Stimulated activated naive CD8-positive, alpha-beta T cell treated with anti-CD3 and anti-CD28 coated beads, Interleukin-15, amount 100 ng/mL, for 72 hours (primary cell): ENCODE measurements at places on chromosomes 2 and 18.
A peak's percentile ranks its signal among the peaks of the same experiment; 100 is the strongest.

- no peak for DNase-seq
Measured at GRCh38 chr2:160465406-160465805, 28.2 kb downstream of the RBMS1 start.

- no peak for DNase-seq
Measured at GRCh38 chr2:241764275-241765241, 12.1 kb upstream of the GAL3ST2 start.

- no peak for DNase-seq
Measured at GRCh38 chr2:182636699-182637098, 79.4 kb upstream of the DNAJC10 start.

- peak; percentile 38 for DNase-seq
Measured at GRCh38 chr2:68594674-68595492, 48.5 kb upstream of the PROKR1 start.

GRCh38 chr2:149039213-149039724, 770 bp downstream of the LYPD6B start:
- no peak for DNase-seq

DNA sequence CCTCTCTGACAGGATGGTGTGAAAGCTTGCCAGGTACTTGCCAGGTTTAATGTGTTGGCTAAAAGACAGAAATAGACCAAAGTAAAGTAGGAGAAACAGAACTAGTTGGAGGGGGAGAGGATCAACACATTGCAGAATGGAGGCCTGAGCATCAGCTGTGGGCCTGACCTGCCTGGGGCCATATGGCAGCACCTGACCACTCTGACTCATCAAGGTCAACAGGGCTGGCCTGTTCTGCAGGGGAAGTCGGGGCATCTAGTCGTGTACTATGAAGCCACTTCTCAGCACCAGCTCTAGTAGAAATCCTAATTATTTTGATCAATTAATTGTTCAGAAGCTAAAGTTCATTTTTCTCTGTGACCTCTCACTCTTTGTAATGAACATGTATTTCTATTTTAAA, 35.8 kb upstream of the NOSTRIN start:
- DNase-seq, result no peak

DNA sequence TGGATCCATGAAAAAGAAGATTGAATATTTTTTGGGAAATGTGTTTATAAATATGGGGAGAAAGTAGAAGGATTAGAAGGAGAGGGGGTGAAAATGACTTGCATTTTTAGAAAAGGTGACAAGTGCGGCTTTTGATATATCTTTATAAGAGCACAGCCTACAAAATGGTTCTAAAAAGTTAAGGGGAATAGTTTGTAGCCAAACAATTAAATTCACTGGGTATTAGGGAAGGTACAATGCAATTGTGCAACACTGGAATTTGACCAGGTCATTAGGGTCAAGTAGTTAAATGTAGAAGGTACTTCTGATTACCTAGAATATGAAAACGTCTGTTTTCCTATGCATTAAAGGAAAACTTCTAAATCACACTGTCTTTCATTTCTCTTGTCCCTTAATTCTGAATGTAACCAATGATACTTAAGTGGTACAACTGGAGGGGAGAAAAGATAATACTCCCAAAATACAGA, 44.5 kb upstream of the SERTAD2 start:
- DNase-seq, result no peak

DNA sequence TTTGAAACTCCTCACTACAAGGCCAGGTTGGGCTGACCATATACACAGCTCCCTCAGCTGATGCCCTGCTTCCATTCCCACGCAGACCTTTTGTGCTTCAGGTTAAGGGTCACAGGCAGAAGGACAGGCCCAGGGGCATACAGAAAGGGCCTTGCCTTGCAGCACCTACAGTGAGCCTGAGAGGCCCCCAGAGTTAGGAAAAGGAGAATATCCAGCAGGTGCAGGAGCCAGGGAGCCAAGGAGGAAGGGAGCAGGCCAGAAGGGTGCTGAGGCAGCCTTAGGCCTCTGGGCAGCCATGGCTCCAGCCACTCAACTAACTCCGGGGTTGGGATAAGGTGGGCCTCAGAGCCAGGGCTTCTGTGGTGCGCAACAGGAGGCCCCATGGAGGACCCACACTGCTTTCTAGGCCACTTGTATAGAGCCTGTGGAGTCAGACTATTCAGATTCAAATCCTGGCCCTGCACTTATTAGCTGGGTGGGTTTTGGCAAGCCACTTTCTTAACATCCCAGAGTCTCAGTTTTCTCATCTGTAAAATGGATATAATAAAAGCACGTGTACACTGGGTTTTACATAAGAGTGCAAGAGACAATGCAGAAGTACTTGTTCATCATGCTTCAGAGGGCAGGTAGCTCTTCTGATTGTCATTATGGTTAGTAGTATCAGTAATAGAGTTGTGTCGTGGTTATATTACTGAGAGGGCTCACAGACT, 214.6 kb upstream of the HAAO start:
- DNase-seq, result no peak

DNA sequence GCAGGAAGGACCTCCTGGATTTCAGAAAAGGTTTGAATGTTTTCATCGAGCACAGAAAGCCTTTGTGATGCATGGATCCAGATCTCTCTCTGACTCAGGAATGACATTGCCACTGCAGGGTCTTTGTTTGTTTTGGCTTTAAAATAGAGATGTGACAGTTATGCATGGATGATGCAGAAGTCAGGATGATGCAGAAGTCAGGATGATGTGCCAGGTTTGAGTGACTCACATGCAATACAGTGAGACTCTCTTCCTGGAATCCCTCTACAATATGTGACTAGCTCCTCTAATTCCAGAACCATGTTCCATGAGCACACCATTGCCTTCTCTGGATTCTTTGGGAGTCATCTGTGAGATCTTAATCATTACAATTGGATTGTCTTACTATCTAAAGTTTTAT, 177.9 kb upstream of the RAB6C start:
- DNase-seq, result no peak

GRCh38 chr2:3785220-3785889, 82.0 kb downstream of the DCDC2C start:
- no peak for DNase-seq

GRCh38 chr18:27854631-27855030, 322.3 kb downstream of the CDH2 start:
- DNase-seq, result no peak

DNA sequence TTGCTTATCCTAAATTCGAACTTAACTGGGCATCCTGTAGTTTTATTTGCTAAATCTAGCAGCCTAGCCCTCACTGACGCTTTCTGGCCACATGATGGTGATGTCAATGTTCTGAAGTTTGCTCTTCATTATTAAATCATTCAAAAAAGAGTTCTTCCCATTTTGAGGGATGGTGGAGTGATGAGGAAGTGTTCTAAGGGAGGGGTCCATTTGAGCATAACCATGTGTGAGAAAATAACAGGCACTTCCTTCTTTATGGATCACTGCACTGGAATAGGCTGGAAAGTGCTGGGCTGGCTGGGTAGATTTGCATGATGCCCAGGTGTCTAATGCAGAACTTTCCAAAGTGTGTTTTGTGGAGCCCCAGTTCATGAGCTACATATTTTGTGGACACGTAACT, 74.2 kb downstream of the TNFRSF11A start:
- no peak for DNase-seq
